Endothelial cell (in vitro differentiated cells): ENCODE measurements at places on chromosomes 7 and 10.

GRCh38 chr10:79178614-79179163 lies 109.9 kb downstream of the ZMIZ1 start:
- DNase-seq = peak; percentile 74

DNA sequence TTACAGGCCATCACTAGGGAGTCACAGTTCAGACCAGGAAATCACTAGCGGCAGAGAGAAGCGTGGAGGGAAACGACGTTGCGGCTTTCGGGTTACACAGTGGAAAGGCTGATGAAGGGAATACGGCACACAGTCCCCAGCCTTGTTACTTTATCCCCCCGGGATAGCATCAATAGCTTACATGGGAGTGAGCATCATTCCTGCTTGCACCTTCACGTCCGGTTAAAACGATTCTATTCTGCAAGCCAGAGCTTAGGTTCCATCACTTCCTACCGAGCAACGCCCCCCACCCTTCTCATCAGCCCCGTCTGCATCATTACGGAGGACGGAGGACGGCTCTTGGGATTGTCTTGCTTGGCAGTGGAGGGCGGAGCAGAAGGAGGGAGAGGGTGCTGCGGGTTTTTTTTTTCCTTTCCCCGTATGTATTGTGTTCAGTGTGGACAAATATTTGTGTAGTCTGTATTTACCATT lies 124.9 kb downstream of the CLEC2L start:
- DNase-seq = no peak

- DNase-seq = no peak
Observed at GRCh38 chr7:68185631-68186456, 1189.2 kb downstream of the TYW1 start.

DNA sequence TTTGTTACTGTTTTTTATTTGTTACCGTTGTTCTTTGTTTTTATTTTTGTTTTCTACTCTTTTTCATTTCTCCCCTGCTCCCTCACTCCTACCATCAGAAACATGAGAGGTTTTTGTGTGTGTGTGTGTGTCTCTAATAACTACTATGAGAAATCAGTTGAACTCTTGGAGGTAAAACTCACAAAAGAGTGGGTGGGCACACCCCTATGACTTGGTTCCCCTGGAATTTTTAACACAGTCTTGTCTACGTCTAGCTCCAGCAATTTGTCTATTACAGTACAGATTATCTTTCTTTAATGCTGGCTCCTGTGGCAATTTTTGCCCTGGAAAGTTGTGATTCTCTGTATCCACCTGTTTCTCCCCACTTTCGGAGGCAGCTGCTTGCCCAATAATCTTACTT lies 56.2 kb downstream of the AOAH start:
- DNase-seq = no peak

DNA sequence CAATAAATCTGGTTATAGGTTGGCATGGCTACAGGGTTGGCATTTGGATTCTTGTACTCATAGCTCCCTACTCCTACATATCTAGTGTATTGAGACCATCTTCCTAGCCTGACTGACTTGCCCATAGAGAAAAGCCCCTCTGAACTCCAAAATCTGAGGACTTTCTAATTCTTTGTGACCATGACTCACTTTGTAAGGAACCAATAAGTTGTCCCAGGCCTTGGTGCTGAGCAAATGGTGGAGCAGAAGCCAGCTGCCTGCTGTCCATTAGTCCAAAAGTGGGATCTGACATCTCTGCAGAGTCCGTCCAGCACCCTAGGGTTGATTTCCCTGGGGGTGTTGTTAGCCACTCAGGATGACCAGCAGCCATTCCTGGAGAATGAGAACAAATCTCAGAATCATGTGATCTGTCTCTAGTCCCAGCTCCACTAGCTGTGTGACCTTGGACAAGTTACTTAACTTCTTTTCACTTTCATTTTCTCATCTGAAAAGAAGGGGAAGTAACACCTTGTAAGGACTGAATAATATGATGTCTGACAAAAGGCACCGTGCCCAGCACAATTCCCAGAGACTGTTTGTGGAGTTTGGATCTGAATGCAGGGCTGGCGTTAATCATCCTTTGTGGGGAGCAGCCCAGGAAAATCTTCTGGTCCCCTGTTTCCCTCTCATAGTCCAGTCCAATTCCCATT lies 44.1 kb downstream of the MTURN start:
- no peak for DNase-seq

DNA sequence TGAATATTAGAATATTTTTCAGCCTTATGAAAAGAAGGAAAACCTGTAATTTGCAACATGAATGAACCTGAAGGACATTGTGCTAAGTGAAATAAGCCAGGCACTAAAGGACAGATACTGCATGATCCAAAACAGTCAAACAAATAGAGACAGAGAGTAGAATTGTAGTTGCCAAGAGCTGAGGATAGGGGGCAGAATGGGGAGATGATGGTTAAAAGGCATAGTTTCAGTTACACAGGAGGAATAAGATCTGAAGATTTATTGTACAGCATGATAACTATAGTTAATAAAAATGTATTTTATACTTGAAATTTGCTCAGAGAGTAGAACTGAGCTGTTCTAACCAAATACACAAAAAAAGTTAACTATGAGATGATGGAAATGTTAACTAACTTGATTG lies 149.0 kb upstream of the TMEM106B start:
- no peak for DNase-seq

DNA sequence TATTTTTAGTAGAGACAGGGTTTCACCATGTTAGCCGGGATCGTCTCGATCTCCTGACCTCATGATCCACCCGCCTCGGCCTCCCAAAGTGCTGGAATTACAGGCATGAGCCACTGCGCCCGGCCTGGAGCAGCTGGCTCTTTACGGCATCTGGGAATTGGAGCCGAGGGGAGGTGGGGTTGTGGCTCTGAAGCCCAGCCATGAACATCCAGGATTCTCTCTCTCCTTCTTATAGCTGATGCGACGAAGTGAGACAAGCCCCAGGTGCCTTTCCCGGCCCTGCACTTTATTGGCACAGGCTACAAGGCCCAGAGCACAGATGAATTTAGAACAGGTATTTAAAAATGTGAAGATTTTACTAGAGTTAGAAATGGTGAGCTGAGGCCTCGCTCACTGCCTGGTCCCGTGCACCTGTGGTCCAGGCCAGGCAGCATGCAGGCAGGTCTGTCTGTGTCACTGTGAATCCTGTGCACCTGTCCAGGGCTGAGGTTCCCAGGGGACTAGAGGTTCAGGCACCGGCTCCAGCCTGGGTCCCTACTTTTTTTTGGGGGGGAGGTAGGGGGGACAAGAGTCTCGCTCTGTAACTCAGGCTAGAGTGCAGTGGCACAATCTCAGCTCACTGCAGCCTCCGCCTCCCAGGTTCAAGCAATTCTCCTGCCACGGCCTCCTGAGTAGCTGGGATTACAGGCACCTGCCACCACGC lies 379.7 kb upstream of the FOXK1 start:
- DNase-seq = no peak
